Small intestine (tissue), 16 donors: ENCODE measurements at places on chromosomes 4 and X.

DNA sequence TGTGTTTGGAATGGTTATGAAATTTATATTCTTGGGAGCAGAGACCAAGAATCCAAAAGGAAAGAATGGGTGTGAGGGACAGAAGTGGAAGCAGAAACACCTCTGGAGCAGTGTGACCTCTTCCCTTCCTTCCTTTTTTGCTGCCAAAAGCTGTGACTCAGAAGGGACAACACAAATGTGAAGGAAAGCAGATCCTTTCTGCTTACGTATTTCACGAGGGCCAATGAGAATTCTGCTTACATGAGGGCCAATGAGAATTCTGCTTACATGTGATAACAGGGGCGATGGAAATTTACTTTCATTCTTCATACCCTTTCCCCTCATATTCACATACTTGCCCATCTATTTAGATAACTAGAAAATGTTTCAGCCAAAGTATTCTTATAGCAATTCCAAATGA is 404.6 kb downstream of the PRDM5 start:
- DNase-seq, result no peak

- no peak for DNase-seq
Measured at GRCh38 chr4:3768842-3769641, 2.9 kb downstream of the ADRA2C start.

- DNase-seq, result no peak
Measured at GRCh38 chrX:2554891-2555290, 54.1 kb upstream of the DHRSX start.

DNA sequence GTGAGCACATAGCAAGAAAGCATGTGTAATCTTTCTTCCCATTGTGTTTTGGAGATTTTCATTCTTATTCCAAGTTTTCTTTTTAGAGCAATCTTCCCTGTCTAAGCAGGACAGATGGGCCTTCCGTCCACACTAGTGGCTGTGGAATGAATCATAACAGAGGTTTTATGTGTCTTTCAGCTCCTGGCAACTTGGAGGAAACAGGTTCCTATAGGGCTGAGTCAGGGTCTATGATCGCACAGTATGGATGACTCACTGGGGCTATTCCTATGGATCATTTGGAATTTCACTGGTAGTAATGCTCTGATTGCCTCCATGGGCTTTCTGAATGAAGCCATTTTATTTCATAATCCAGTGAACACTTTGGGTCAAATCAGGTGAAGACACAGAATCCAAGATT is 51.8 kb upstream of the CBLL2 start:
- no peak for DNase-seq
